ENCODE measurements at places on chromosomes 16 and 17. TPM values are rescaled to one million over a fixed set of nuclear protein-coding genes. Genes with fewer than 3 reads are reported as not detected.

Gene CCDC144A
- total RNA-seq, result 34.9 TPM

Gene BAIAP3
- 10.3 TPM for total RNA-seq

Gene SLC35G6
- not detected for total RNA-seq

Gene GUCY2D
- total RNA-seq, result 0.25 TPM

Gene PLLP
- 1.5 TPM for total RNA-seq

Gene PLSCR3
- 9.3 TPM for total RNA-seq

Gene FSCN2
- 3.4 TPM for total RNA-seq

Gene DHX58
- 1.5 TPM for total RNA-seq

Gene EPX
- not detected for total RNA-seq

Gene MMP28
- 6.4 TPM for total RNA-seq

Data from temporal lobe (tissue), 4 donors.